ENCODE measurements at places on chromosomes 2 and 18.
A peak's percentile ranks its signal among the peaks of the same experiment; 100 is the strongest.

GRCh38 chr2:238505119-238505891 lies 78.6 kb downstream of the ASB1 start:
- no peak for DNase-seq

GRCh38 chr18:23357996-23358594 lies 95.0 kb upstream of the RIOK3 start:
- no peak for DNase-seq

GRCh38 chr2:3241971-3242746 lies 135.5 kb downstream of the EIPR1 start:
- DNase-seq = no peak

DNA sequence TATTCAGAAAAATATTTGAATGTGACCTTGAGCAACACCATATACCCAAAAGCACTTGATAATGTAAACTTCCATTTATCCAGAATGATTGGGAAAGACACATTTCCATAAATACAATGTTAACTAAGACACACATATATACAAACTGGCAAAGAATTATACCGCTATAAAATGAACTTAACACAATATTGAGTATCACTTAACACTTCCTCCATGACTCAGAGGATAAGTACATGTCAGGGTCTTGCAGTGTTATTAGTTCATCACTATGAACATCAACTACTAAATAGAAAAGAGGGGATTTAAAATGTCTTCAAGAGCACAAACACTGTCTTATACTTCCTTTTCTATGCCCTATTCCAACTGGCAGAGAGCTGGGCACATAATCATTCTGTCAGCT lies 18.6 kb downstream of the WDSUB1 start:
- DNase-seq = no peak

DNA sequence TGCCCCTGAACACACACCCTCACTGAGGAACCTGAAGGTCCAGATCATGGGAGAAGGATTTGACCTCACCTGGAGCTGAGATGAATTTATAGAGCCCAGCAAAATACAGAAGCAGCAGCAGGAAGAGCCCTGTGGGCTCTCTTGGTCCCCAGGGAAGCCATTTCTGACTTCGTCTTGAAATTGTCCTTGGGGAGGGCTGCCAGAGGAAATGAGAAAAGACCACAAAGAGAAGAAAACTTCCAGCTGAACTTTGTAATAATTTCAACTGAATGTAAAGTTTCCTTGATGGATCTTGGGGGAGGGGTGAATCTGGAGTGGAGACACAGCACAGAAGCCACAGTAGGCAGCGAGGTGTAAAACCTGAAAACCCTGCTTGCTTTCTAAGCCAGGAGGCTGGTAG lies 500.9 kb upstream of the NXPH2 start:
- DNase-seq = no peak

DNA sequence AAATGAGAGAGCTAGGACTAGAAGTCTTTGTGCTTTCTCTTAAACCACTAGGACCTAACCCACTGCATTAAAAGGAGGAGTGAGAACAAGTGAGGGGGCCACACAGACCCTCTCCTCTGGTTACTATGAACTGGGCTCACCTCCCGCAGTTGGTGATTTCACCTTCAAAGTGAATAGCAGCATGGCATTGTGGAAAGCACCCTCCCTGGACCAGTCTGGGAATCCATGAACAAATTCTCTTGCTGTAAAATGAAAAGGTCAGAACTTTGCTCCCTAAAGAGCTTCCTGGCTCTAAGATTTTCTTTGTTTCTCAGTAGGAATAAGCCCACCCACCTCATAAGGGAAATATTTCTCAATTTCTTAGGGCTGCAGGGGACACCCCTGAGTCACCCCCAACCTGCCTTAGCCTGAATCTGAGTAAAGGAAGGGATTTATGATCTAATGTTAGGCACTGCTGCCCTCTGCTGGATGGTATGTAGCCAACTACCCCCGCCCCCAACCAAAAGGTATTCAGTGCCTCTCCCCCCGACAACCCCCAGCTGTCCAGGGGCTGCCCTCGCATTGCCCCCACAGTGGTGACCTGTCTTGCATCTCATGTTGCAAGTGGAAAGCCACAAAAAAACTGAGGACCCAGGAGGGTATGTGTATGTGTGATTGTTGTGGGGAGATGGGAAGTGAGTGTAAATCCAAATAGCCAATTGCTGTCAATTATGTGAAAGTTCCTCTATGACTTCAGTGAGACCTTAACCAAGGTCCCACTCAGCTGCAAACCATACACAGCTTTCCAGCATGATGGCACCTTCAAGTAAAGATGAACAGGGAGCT lies 230.9 kb upstream of the SLC14A2 start:
- DNase-seq = peak; percentile 1

- no peak for DNase-seq
Measured at GRCh38 chr2:210577263-210578071, 21.1 kb downstream of the CPS1 start.

DNA sequence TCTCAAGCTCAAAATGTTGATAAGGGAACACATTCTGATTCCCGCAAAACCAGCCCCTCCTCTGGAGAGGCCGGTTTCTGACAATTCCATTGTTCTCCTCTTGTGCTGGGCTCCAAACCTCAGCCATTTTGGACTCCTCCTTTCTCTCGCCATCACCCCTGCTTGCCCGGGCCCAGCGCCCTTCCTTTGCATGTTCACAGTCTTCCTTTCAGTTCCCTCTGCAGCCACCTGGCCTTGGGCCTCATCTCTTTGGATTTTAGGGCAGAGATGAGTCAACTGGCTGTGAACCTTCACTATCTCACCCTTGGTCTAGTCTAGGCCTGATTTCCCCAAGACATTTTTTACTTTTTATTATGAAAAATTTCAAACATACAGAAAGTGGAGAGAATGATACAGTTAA lies 155.9 kb upstream of the MAP3K20 start:
- DNase-seq = no peak

- DNase-seq = no peak
Measured at GRCh38 chr2:207782238-207783030, 12.7 kb upstream of the FZD5 start.

DNA sequence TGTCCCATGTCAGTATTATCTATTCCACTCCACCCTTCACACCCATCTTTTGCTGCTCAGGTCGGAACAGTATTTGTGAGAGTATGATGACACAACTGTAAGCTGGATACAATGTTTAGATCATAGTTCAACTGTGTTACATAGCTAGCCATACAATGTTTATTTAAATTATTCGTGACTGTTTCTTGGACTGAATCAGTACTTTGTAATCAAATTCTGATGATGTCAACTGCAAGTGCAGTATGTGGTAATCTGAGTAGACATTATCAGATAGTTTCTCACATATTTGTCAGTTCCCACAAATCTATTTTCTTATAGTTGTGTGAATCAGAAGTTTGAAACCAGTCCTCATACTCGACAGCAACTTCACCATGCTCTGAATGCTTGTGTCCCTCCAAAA lies 177.6 kb downstream of the ZNF407 start:
- no peak for DNase-seq

GRCh38 chr2:64391940-64392339 lies 62.0 kb upstream of the LGALSL start:
- no peak for DNase-seq

GRCh38 chr2:236321415-236321814 lies 57.2 kb upstream of the ASB18 start:
- DNase-seq = no peak

DNA sequence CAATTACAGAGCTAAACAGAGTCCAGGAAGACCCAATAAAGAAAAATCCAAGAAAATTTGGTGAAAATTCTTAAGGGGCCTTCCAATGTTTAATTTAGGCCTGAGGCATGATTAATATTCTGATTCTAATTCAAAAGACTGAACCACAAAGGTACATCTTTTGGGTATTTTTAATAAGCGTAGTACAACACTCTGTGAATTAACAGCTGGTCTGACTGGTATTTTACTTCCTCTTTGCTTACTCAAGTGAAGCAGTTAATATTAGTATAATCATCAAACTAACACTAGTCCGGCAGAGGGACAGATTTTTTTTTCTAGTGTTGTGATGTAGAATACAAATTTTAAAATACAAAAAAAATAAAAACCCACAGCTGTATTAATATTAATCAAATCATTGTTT lies 652.9 kb downstream of the NR4A2 start:
- no peak for DNase-seq

DNA sequence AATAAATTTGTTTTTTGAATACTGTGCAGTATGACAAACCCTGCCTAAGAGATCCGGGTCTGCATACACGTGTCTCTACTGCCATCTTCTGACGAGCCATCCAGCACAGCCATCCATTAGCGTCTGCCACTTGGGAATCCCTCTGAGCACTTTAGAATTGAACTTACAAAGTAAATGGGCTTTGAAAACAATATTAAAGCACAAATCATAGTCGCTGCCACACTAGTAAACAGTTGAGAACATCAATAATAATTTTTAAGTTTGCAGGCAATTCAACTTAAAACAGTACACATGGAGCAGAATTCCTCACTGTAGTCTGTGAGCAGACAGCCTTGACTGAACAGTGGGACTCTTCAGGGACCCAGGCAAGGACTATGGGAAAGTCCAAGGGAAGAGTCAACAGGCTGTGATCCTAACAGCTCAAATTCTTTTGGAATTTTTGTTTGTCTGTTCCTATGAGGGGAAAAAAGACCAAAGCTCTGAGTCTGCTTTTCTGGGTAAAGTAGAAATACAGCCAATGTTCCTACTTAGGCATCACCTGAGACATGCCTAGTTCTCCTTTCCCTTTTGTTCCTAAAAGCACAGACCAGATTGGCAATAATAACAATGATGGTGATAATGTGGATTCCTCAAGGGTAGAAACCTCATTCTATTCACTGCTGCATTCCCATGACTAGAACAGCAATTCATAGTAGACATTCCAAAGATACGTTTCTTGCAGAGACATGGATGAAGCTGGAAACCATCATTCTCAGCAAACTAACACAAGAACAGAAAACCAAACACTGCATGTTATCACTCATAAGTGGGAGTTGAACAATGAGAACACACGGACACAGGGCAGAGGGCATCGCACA lies 92.9 kb downstream of the MREG start:
- DNase-seq = no peak

- no peak for DNase-seq
Measured at GRCh38 chr2:5953525-5953924, 261.3 kb downstream of the SOX11 start.
